ENCODE measurements at places on chromosomes 7 and 10. TPM values are rescaled to one million over a fixed set of nuclear protein-coding genes. Genes with fewer than 3 reads are reported as not detected.

Gene SLC37A3
- total RNA-seq = 47.3 TPM

- no peaks in the 10 kb centered on the region for H3K4me1 ChIP-seq
- H3K4me3 ChIP-seq = no peak overlapping the region
Measured at GRCh38 chr7:75660566-75661215, 78.0 kb downstream of the HIP1 start.

- peaks cover 1% of the 10 kb centered on the region for H3K4me1 ChIP-seq
- H3K27ac ChIP-seq = no peak overlapping the region
- no peak for DNase-seq
- H3K36me3 ChIP-seq = no peaks in the 10 kb centered on the region
- no peak overlapping the region for H3K4me3 ChIP-seq
- H3K27me3 ChIP-seq = no peaks in the 10 kb centered on the region
Measured at GRCh38 chr7:47358944-47359588, 222.8 kb downstream of the TNS3 start.

- H3K27me3 ChIP-seq = no peaks in the 10 kb centered on the region
- no peaks in the 10 kb centered on the region for H3K4me1 ChIP-seq
- DNase-seq = no peak
- no peaks in the 10 kb centered on the region for H3K36me3 ChIP-seq
Measured at GRCh38 chr10:47179291-47179647, 120.7 kb upstream of the GDF10 start.

DNA sequence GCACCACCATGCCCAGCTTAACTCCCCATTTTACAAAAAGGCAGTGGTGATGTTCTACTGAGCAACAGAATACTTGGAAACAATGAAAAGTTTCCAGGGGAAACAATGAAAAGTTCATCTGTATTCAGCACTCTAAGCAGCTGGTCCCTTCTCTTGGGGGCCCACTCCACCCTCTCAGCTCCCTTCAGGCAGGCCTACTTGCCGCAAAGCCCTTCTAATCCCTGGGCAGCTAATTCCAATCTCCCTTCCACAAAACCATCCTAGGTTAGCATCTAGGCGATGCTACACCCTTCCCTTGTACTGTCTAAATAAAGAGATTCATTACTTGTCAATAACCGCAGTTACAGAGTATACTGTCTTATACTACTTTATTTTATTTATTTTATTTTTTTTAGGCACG is 79.1 kb downstream of the SPDYE5 start:
- peaks cover 13% of the 10 kb centered on the region for H3K36me3 ChIP-seq
- no peak overlapping the region for H3K27ac ChIP-seq
- H3K4me1 ChIP-seq = no peaks in the 10 kb centered on the region

DNA sequence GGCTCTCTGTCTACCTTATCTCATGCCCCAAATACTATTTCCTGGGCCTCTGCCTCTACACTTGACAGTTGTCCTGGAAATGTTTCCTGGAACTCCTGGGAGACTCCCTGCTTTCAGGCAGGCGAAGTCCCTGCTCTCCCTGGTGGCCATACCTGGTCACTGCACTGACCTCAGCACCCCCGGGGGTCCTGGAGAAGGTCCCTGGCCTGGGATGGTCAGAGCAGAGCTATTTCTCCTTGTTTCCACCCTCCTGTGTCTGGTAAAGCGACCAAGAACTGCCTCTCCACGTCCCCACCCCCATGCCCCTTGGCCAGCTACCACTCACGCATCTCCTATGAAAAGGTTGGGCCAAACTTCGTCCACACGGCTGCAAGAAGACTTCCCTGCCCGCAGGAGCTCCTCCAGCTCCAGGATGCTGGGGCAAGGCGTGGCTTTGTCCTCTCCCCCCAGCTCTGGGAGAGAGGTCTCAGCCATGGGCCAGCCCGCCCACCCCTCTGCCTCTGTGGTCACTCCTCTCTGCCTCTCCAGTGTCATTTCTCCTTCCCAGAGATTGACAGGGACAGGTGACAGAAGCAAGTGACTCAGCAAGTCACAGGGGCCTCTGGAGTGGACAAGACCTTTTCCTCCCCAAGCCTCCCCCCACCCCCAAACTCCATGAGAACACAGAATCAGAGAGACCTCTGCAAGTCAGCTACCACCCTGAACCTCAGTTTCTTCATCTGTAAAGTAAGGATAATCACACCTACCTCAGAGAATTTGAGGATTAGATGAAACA is 2.6 kb upstream of the SAMD8 start:
- no peak overlapping the region for H3K4me3 ChIP-seq
- H3K27me3 ChIP-seq = no peaks in the 10 kb centered on the region
- DNase-seq = peak; percentile 86

DNA sequence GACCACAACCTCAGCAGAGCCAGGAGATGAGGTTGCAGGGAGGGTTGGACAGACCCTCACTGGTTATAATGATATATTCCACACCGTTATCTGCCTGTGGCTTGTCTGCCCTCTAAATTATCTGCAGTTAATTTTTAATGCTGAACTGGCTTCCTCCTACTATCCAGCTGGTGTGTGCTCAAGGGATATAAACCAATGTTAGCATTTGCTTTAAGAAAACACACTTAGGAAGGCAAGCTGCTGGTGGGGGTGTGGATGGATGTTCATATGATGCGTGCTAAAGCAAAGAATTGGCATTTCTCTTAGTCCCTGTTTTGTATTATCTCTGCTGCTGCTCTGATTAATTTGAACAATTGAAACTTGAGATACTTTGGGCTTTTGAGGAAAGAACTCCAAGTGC is 132.2 kb upstream of the NPVF start:
- DNase-seq = no peak
- no peak overlapping the region for H3K27ac ChIP-seq
- H3K4me1 ChIP-seq = no peaks in the 10 kb centered on the region
- no peaks in the 10 kb centered on the region for H3K27me3 ChIP-seq
- H3K4me3 ChIP-seq = no peak overlapping the region

DNA sequence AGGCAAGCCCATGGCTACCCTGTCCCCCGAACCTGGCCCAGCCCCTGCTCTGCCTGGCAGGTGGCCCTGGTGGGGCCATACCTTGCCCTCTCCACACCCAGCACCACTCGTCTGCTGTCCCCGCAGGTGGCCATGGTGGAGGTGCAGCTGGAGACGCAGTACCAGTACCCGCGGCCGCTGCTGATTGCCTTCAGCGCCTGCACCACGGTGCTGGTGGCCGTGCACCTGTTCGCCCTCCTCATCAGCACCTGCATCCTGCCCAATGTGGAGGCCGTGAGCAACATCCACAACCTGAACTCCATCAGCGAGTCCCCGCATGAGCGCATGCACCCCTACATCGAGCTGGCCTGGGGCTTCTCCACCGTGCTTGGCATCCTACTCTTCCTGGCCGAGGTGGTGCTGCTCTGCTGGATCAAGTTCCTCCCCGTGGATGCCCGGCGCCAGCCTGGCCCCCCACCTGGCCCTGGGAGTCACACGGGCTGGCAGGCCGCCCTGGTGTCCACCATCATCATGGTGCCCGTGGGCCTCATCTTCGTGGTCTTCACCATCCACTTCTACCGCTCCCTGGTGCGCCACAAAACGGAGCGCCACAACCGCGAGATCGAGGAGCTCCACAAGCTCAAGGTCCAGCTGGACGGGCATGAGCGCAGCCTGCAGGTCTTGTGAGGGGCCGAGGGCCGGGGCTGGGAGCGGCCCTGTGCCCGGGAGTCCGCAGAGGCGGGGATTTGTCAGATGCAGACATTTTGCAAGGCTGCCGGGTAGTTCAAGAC is 13.2 kb downstream of the ORAI2 start:
- no peak overlapping the region for H3K27ac ChIP-seq
- no peaks in the 10 kb centered on the region for H3K27me3 ChIP-seq
- no peak overlapping the region for H3K4me3 ChIP-seq

Measured in H1 (cell line).